ENCODE measurements at places on chromosomes 2 and 18.

- DNase-seq: no peak
Observed at GRCh38 chr2:225937625-225938187, 538.2 kb downstream of the NYAP2 start.

DNA sequence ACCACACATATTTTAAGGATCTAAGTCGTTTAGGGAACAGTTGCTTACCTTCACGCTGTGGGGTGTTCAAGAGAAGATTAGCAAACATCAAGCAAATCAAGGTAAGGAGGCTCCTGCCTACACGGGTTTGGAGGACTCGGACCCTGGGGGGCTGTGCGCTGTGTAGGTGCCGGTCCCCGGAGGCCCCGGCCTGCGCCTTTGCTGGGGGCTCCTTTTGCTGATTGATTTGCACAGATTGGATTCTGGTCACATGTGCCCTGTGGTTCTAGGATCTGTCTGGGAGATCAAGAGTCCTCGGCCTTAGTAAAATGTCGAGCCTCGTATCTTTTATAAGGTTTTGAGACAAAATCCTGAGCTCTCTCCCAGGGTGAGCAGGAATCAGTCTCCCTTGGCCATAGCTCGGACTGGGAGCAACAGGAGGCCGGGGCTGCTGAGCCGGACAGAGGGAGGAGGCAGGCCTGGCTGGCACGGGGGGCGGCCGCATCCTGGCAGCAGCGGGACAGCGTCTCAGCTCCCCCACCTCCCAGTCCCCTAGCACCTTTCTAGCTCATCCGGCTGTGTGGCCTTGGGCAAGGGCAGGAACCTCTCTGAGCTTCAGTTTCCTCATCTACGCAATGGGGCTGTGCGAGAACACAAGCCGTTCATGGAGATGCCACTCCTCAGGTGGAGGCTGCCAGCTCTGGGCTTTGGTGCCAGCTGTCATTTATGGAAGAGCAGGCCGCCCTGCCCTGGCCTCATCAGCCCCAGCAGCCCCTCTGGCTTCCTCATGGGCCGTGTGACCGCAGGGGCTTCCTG, 147.2 kb downstream of the MBP start:
- DNase-seq: no peak

DNA sequence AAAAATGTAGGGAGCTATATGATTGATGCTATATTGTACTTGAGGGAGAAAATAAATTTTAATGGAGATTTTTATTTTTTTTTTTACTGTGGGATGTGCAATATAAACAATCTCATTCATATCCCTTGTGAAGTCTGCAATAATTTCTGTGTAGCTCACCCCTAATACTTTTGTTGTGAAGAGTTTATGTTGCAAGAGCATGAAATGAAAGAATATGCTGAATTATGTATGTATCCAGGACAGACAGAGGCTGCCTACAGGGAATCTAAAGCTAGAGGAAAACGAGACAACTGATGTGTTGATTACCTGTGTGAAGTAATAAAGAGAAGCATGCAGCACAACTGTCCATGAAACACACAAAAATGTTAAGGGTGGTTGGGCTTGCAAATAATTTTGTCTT, 643.3 kb downstream of the DCDC2C start:
- DNase-seq: no peak

DNA sequence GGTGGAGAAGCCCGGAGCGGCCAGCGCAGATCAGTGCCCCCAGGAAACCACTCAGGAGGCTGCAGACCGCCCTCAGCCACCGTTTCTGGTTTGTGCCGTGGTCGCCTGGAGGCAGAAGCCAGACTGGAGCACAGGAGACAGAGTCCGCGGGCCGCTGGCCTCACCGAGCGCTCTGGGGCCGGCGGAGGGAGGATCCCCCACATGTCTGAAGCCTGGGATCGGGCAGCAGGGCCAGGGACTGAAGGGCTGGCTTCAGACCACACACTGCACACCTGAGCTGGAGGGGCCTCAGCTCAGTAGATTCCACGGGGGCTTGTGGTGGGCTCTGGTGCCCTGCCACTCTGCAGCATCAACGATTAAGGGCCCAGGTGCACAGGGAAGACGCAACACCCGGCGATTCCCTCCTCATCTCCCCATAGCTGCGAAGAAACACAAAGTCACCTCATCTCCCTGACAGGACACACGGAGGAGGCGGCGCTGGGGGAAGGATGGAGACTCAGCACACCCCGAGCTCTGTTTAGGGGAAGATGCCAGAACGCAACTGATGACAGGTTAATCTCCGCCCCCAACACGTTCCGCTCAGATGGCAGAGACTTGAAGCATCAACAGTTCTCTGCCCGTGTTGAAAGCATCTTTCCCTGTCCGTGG, 408.1 kb downstream of the GALR1 start:
- DNase-seq: no peak

DNA sequence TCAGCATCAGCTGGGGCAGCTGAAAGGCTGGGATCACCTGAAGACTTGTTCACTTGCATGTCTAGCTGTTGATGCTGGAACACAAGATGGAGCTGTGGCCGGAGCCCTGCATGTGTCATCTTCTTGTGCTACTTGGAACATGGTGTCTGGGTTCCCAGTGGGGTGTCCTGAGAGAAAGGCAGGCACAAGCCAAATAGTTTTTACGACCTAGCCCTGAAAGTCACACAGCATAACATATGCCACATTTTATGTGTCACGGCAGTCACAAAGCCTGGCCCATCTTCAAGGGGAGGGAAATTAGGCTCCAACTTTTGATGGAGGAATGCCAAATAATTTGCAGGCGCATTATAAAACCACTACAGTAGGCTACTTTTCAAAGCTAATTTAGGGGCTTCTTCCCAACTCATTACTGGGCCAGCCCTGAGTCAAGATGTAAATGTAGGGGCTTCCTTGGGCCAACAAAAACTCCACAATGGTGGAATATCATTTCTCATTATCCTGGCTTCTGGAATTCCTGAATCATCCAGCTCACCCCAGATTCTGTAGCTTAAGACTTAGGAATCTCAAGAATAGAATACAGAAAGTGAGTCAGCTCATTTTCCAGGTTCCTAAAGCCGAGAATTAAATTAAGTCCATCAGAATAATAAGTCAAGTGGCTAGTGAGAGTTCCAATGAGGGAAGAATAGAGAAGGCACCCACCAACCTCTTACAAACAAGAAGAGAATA, 543.0 kb downstream of the TNS1 start:
- DNase-seq: no peak

GRCh38 chr2:134014196-134014960, 239.5 kb upstream of the MGAT5 start:
- DNase-seq: no peak

- DNase-seq: no peak
Observed at GRCh38 chr2:154495455-154495868, 203.0 kb upstream of the KCNJ3 start.

- no peak for DNase-seq
Observed at GRCh38 chr2:240168041-240168440, 27.6 kb upstream of the OTOS start.

DNA sequence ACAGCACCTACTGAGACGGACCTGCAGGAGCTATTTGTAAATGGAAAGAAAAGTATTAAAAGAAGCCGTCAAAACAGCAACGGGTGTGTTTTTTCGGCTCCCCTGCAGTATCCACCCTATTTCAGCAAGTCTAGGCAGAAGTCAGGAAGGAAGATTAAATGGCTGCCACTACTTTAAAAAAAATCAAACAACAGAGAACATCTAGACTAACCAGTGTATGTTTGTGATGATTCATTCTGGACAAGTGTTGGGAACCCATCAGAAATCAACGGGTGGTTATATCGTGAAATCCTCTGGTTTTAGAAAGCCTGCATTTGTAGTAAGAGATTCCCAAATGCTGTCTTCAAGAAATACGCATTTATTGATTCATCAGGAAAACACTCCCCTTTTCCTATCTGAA, 9.0 kb downstream of the PMAIP1 start:
- DNase-seq: no peak

- no peak for DNase-seq
Observed at GRCh38 chr2:19887510-19887909, 14.3 kb downstream of the TTC32 start.

GRCh38 chr2:115976916-115977315, 1534.5 kb downstream of the DPP10 start:
- DNase-seq: no peak

- no peak for DNase-seq
Observed at GRCh38 chr2:174247474-174248186, 702 bp downstream of the OLA1 start.

GRCh38 chr2:8441986-8442385, 239.9 kb upstream of the ID2 start:
- no peak for DNase-seq

DNA sequence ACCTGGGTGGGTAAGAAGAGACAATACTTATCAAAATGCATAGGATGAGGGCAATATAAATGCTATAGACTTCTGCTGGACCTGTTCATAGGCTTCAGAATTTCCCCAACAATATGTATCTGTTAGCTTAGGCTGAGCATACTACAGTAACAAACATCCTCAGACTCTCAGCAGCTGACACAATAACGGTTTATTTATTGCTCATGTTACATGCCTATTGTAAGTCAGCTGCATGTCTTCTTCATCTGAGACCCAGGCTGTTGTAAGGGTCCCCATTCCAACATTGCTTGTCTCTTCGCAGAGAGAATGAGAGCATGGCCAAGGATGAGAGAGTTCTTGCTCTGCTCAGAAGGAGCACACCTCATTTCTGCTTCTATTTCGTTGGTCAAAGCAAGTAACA, 150.7 kb downstream of the TMEM200C start:
- no peak for DNase-seq

DNA sequence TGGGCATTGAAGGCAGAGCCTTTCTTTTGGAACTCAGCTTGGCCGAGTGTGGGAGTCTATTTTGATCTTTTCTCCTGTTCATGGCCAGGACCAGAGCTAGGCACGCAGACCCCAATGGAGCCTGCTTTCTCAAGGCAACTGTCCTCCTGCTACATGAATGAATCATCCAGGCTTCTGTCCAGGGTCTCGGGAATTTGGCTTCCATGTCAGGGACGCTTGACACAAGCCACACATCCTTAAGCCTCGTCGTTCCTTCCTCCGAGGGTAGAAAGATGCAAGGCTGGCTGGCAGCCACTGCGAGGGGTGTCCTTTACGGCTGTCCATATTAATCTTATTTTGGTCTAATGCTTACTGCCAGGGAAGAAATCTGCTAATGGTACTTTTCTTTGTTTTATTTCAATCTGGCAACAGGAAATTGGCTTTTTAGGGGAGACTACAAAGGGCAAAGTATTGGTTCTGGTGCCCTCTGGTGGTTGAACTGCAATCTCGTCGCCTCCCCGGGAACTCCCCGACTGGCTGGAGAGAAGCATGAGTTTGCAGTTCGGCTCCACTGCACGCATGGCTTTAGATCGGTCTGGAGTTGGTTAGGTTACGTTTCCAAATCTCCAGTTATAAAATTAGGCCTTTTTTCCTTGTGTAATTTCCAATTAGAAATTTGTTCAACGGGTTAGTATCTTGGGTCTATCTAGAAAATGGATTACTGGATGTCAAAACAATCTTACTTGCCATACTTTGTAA, 135.2 kb downstream of the ALPK2 start:
- peak; percentile 65 for DNase-seq

DNA sequence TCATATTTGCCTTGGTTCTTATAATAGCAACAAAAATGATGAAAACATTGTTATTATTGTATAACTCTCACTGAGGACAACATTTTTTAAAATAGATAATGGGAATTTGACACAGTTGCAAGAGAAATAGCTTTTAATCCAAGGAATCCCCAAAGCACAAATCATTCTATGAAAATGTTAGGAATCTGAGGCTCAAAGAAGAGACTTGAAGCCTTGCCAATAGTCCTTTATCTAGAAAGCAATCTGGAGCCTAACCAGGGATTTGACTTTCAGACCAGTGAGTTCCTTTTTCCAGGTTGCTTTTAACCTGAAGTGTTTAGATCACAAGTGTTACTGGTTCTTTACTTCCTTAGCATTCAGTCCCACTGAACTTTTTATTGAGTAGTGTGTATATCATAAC, 574.5 kb upstream of the ZEB2 start:
- no peak for DNase-seq

GRCh38 chr18:59950215-59950944, 50.6 kb downstream of the PMAIP1 start:
- DNase-seq: no peak

DNA sequence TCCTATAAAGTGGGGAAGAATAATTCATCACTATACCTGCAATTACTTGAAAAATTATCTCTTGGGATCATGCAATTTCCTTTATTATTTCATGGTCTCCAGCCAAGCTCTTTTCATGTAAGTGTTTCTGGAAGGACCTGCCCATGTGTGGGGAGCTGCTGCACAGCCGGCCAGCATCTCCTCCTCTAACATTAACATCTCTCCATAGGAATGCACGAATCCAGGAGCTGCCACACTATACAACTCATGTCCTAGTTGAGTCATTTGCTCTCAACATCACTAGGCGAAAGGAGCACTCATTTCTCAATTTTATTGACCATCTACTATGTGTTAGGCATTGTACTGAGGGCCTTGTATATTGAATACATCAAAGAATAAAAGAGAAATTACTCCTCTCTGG, 144.3 kb upstream of the ERBB4 start:
- no peak for DNase-seq

GRCh38 chr2:237218756-237219155, 133.1 kb downstream of the COPS8 start:
- no peak for DNase-seq

DNA sequence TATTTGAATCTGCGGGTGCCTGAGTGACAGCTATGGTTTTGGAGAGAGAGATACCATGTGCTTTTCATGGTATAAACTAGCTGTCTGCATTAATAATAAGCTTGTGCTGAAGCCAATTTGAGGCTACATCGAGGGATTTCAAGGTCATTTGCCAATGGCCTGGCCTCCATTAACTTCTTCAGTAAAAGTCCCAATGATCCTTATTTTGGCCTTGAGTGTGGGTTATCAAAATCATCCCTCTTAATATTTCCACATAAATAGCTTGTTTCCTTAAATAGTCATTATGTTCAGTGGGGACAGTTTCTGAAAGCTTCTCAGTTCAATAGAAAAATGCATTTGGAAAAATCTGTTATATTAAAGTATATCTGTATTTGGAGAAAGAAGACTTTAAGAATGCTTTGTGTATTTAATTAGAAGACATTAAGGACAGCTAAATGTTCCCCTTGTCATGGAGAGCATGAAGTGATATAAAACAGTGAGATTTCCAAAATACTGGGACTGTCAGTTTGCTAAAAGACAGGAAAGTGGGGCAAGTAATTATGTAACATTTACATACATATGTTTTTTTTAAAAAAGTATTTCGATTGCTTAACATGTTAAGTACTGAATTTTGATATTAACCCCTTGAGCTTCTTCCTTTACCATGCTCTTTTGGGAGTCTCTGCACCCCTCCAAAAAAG, 355.5 kb upstream of the ZEB2 start:
- DNase-seq: no peak
